ENCODE measurements at places on chromosomes 5 and 9.

GRCh38 chr9:126612326-126612812 lies 1.4 kb upstream of the LMX1B start:
- no peak for DNase-seq

DNA sequence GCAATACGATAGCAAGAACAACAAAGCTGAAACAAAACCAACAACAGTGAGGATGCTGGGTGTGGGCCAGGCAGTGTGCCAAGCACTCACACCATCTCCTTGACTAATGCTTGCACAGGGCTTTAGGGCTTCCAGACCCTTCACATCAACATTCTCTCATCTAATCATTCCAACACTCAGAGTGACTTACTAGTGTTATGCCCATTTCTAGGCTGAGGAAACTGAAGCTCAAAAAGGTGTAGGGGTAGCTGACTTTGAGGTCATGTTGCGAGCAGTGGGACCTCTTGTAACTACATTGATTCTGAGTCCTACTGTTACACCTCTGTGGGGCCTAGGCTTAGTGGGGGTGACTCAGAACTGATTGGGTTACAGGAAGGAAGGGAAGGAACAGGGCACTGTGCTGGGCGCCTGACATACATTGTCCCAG lies 9.7 kb downstream of the ANGPTL2 start:
- DNase-seq, result no peak

- DNase-seq, result no peak
These were observed 357.8 kb upstream of the CCNG1 start for GRCh38 chr5:163079618-163080017.

DNA sequence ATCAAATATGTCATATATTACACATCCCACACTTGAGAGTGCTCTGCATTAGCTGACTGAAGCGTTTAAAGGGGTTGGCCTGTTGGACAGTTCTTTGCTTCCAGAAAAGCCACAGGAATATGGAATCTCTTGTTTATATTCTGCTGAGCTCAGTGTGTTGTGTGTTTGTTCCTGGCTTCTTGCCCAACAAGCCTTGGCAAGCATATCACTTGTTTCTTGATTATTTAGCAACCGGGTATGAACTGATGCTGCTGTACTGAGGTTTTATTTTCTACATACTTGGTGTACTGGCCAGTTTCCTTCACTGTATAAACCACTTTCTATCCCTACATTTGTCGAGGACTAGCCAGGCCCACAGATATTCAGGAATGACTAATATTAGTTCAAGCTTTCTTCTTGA lies 378.9 kb downstream of the KCTD16 start:
- DNase-seq, result no peak

GRCh38 chr9:38355115-38355514 lies 37.4 kb upstream of the ALDH1B1 start:
- DNase-seq, result no peak

DNA sequence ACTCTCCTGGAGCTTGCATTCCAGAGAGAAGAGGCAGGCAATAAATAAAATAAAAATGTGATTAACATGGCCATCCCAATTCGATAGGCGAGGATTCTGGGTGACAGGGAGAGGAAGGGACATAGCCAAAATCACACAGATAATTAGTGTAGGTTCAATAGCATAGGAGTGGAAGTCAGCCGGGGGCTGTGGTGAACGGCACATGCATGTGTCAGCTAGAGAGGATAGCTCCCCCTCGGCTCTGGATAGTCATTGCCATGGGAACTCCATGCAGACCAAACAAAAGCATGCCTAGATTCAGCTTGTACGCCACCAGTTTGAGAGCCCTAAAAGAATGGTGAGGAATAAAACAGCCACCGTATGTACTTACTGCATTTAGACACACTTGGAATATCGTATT lies 223.5 kb downstream of the GRIA1 start:
- DNase-seq, result no peak

GRCh38 chr5:95641741-95642220 lies 4.8 kb upstream of the RFESD start:
- DNase-seq, result no peak

- no peak for DNase-seq
These were observed 172.4 kb downstream of the DMRT2 start for GRCh38 chr9:1222511-1222910.

DNA sequence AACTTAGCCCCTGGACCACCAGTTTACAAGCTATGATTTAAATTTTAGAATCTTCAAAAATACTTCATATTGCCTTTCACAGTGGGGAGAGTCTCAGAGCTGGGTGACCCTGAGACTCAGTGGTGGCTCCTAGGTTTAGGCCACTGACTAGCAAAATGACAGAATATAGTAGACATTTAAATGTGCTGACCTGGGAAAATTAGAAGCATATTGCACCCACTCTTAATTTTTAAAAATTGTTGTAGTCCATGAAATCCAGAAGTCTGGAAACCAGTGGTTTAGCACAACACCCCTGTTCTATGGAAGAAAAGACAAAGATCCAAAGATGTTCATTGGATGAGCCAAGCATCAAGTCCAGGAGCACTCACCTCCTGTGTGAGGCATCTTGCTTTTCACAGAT lies 75.0 kb upstream of the PAPPA start:
- no peak for DNase-seq

DNA sequence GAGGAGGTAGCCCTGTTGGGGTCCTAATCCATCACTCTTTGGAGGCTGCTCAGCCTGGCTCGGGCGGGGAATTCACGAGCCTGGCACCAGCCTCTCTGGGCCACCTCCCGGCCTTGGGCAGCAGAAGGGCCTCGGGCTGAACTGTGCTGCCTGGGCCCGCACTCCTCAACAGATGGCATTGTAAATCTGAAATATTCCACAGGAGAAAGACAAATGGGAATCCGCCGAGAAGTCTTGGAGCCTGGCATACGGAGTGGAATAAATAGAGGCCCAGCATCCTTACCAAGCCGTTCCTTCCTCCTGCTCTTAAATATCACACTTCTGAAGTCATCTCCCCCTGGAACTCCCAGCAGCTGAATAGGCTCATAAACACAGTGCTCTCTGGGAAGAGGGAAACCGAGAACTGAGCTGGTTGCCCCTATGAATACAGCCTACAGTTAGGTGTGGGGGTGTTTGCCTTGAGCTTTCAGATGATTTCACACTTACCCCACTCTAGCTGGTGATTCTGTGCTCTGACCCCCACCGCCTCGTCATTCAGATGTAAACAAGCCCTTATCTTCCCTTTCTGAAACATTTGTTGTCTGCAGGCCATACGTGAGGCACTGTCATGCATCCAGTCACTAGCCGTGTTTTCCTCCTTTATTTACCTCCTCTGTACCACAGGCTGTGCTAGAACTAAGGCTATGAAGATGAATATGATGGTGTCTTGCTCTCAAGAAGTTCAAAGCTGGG lies 455.0 kb upstream of the CLINT1 start:
- DNase-seq, result no peak

DNA sequence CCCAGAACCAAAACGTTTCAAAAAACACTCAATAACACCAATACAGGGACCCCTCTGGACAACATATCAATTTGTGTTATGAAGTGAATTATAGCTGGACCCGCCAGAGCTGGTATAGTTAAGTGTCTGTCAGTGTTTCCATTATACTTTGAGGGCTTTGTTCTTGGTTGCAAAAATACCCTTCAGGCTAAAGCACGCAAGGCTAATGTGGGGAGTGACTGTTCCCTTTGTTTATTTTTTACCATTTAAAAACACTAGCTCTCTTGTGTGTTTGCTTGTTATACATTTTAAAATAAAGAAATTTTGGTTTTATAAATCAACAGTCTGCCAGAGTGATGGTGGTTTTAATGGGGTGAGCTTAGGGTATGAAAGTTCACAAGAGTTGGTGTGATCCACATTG lies 859.5 kb downstream of the PTPRD start:
- no peak for DNase-seq

DNA sequence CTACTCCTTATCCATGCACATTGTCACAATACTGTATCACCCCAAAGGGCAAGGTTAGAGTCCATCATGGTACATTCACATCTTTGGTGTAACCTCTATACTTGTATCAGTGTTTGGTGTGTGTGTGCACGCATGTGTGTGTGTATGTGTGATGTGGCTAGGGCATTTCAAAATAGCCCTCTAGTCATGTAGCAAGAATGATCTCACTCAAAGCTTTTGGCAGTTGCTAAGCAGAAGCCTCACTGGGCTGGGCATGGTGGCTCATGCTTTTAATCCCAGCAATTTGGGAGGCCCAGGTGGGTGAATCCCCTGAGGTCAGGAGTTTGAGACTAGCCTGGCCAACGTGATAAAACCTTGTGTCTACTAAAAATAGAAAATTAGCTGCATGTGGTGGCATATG lies 245.3 kb downstream of the ADGRV1 start:
- no peak for DNase-seq

- DNase-seq, result no peak
These were observed 56.6 kb downstream of the NDUFS4 start for GRCh38 chr5:53616939-53617549.

DNA sequence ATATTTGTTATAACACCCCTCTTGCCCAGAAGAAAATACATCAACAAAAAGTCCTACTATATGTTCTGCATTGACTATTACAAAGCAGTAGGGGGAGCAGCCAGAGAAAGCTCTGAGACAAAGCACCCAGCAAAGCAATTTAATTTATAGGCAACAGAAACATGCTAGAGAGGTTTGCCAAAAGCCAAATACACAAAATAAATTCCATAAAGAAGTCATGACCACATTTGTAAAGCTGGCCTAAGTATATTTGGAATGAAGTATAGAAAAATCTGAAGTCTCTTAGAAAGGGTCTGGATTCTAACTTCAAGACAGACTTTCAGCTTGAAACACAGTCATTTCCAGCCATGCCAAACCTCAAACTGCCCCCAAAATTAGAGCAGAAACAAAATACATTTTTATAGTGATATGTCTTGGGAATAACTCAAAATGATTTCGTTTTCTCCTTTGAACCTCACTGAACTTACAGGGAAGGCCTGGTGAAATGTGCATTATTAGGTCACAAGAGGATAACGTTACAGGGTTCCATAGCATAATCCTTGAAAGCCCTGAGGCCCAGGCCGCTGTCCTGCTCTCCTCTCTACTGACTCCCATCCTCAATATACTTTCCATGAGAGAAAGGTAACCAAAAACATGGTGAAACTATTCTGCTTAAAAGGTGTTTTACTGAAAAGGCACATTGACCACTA lies 451.8 kb downstream of the RAB3C start:
- no peak for DNase-seq

DNA sequence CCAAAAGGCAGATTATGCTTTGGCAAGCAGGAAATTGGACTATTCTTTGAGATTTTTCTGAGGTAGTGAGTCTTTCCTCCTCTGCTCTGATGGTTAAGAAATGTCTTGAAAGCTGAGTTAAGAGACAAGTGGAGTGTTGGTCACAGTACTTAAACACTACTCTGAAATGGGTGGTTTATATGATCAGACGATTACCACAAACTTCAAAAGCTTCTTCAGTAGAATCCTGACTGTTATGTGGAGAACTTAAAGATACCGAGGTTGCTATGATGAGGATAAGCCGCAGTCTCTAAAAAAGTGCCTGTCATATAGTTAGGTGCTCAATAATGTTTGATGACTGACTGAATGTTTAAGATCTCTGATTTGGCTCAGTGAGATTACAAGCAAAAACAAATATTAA lies 24.3 kb downstream of the GCNT4 start:
- no peak for DNase-seq

GRCh38 chr9:72633966-72634365 lies 112.6 kb downstream of the TMC1 start:
- no peak for DNase-seq

DNA sequence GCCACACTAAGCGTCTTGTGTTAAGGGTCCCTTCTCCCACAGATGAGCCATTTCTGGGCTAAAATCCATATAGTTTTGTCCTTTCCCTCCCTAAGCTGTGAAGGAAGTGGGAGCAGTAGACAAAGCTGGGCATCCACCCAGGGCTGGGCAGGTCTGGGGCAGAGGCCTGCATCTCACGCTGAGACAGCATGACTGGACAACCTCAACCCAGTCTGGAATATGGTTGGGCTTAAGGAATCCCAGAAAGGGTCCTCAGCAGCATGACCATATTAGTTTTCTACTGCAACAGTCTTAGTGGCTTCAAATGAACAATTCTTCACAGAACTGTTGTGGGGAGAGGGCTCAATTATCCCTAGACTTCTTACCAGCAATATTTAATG lies 173.8 kb downstream of the AUH start:
- DNase-seq, result no peak

DNA sequence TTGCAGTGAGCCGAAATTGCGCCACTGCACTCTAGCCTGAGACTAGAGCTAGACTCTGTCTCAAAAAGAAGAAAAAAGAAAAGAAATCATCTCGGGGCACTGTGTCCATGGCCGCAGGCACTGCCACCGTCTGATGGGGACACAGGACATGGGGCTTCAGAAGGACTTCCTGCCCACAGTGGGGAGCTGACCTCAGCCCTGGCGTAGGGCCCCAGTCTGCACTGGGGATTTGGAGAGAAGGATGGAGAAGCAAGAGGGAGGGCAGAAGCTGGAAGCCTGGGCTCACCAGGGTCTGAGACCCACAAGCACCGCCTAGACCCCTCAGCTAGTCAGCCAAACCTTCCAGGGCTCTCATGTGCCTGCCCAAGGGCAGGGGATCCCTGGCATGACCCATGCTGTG lies 4.1 kb upstream of the SARDH start:
- DNase-seq, result no peak

- DNase-seq, result no peak
These were observed 33.4 kb downstream of the SEMA5A start for GRCh38 chr5:9512457-9512856.

DNA sequence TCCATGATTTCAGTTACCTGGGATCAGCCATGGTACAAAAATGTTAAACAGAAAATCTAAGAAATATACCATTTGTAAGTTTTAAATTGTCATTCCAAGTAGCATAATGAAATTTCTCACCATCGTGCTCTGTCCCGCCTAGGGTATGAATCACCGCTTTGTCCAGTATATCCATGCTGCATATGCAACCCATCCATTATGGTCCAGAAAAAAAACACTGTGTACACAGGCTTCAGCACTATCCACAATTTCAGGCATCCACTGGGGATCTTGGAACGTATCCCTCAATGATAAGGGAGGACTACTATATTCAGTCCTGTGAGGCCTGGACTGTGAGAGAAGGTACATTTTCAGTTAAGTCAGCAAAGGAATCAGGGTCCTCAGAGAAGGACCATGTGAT lies 37.6 kb upstream of the HNRNPA0 start:
- no peak for DNase-seq

- DNase-seq, result no peak
These were observed 60.5 kb downstream of the SIL1 start for GRCh38 chr5:139137697-139138096.

DNA sequence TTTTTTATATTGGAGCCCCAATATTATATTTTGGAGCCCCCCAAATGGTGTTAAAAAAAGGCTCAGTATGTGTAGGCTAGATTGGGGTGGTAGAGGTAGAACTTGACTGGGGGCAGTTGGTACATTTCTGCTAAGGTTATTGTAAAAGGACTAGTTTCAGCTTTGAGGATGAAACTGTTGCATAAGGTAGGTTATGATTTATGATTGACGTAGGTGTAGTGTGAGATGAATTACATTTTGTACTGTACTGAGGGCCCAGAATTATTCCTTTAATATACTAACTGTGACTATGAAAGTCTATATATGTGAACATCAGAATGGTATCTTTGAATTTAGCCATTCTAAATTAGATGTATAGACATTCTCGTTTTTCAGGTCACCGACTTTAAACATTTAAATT lies 3.6 kb downstream of the RIC1 start:
- DNase-seq, result no peak

All from stimulated activated CD4-positive, alpha-beta T cell treated with anti-CD3 and anti-CD28 coated beads, Interleukin-15, amount 100 ng/mL, for 1 hour (primary cell).